Activated T-helper 1 cell treated with Interleukin-2 at 50 U/mL for 16 hours (primary cell): ENCODE measurements at places on chromosomes 1 and 21.

- no peak for DNase-seq
Measured at GRCh38 chr1:201091256-201091655, 21.0 kb downstream of the CACNA1S start.

DNA sequence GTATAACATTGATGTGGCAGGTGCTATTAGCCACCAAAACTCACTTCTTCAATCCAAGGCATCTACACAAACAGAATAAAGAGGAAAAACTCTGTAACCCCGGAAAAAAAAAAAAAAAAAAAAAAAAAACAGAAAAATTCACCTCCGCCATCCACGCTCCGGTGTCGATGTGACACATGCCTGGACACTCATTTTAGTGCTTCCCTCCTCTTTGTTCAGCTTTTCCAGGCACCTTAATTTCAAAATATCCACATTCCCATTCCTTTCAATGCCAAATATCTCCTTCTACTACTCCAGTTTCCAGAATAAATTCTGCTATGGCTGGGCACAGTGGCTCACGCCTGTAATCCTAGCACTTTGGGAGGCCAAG lies 5.8 kb upstream of the RERE start:
- DNase-seq, result no peak

- no peak for DNase-seq
Measured at GRCh38 chr1:17196496-17197185, 8.3 kb upstream of the PADI1 start.

GRCh38 chr1:24311741-24312140 lies 7.4 kb upstream of the GRHL3 start:
- no peak for DNase-seq

DNA sequence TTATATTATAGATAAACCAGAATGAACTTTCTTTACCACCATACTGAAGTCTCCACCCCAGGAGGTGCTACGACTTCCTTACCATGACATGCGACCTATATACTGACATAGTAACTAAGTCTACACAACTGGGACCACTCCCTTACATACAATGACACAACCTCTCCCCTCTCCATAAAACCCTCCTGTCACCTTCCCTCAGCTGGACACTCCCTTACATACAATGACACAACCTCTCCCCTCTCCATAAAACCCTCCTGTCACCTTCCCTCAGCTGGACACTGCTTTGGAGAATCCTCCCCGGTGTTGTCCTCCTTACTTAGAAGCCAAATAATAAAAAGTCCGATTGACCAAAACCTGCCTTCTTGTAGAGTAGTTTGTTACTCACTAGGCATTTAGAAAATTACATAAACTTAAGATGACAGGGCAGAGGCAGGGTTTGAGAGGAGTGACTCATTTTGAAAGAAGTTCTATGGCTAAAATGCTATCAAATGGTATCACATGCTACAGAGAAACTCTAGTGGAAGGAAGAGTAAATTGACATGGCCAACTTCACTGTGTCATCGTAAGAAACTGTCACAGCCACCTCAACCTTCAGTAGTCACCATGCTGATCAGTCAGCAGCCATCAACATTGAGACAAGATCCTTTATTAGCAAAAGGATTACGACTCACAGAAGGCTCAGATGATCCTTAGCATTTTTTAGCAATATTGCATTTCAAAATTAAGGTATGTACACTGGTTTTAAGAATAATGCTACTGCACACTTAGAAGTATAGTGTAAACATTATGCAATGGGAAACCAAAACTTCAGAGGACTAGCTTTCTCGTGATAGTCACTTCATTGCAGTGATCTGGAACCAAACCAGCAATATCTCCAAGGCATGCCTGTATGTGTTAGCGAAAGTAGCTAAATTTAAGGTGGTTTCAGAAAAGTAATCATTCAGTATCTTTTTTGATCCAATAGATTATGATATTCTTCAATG lies 56.4 kb downstream of the AHCTF1 start:
- DNase-seq, result no peak

- no peak for DNase-seq
Measured at GRCh38 chr1:76826072-76826845, 41.0 kb upstream of the ST6GALNAC5 start.

DNA sequence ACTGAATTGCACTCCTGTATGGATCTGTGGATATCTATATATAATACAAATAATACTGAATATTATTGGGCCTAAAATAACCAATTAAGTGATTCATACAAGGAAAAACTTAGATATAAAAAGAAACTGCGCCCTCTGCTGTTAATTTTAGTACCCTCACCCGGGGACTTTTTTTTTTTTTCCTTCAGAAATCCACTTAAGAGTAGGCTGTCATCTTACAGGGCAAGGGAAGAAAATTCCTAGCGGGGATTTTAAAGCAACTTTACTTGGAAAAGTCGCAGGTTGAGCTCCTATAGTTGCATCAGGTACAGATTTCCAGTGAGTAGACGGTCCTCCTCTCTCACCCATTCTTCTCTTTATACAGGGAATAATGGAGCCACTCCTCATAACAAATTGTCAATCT lies 1.3 kb downstream of the NTNG1 start:
- no peak for DNase-seq

DNA sequence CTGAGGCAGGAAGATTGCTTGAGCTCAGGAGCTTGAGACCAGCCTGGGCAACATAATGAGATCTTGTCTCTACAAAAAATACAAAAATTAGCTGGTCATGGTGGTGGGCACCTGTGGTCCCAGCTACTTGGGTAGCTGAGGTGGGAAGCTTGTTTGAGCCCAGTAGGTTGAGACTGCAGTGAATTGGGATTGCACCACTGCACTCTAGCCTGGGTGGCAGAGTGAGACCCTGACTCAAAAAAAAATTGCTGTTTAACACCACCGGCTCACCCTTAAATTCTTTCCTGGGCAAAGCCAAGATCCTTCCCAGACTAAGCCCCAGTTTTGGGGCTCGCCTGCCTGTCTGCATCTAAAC lies 6.6 kb upstream of the NSUN4 start:
- DNase-seq, result no peak

- no peak for DNase-seq
Measured at GRCh38 chr21:32951041-32951440, 74.7 kb upstream of the OLIG2 start.

DNA sequence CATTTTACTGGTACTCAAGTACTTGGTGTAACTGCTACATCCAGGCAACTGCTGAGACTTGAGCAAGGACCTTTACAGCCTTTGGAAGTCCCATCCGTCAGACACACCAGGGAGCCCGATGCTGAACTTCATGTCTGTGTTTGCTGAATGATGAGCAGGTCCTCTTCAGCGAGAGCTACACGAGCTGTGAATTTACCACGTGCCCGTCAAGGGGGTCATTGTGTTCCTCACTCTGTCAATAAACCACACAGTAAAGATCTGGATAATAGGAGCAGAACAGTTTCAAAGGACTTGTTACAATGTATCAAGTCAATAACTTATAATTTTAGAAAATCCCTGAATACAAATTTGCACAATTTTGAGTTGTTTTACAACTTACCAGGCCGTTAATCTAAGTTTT lies 427.2 kb downstream of the KIF26B start:
- no peak for DNase-seq

DNA sequence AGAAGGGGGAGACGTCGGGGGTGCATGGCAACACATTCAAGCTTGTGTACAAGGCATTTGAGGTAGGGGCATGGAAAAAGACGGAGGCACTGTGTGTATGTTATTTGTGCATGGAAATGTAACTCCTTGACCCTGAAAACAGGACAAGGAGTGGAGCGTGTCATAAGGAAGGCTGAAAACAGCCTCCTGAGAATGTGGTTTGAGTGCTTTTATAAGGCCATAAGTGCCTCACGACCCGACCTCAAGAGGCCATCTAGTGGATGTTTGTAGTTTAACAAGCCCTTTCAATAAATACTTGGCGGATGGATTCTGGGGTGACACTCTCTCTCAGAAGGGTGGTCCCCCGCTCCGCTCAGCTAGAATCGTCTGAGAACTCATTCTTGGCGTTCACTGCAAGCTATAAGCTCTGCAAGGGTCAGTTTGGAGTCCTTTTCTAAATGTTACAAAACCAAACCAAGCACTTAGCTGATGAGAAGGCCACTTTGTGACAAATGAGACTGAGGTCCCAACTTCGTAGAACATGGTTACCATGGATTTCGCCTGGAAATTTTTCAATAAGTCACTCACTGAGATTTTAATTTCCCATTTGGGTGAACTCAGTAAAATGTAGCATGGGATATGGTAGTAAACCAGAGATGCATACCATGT lies 38.8 kb upstream of the CLCA4 start:
- DNase-seq, result no peak

GRCh38 chr1:170714938-170715337 lies 51.0 kb downstream of the PRRX1 start:
- no peak for DNase-seq

DNA sequence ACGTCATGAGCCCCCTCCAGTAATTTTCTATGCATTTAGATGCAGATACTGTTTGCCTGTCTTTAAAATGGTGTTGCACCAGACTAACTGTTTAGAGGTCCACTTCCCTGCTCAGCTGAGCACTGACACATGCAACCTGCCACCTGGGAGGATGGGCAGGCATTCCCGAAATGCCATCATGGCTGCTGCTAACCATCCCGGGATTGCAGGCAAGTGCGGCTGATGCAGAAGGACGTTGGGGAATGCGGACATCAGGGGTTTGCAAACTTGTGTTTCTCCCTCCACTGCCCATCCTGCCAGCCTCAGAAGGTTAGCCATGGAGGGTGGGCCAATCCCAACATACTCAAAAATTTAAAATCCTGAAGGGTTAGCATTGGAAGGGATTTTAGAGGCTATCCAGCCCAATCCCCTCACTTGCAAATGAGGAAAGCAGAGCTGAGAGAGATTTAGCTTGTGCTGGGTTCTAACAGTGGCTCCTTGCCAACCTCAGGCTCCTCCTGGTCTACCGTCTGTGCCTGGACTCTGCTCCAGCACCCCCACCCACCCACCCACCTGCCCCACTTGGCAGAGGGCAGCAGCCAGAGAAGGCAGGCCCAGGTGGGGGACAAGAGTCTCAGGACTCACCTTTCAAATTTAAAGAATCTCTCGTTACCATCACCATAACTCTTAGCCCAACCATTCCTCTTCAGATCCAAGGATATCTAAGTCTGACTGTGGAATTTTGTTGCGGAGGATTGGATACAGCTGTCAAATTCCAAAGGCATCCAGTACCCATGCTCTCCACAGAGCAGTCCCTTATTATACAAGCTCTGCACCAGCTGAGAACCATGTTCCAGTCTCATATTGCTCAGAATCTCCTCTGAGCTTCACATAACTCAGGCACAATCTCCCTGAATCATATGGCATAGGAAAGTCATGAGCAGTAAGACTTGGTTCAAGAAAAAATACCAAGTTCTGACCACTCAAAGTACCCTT lies 34.2 kb downstream of the HIVEP3 start:
- no peak for DNase-seq

DNA sequence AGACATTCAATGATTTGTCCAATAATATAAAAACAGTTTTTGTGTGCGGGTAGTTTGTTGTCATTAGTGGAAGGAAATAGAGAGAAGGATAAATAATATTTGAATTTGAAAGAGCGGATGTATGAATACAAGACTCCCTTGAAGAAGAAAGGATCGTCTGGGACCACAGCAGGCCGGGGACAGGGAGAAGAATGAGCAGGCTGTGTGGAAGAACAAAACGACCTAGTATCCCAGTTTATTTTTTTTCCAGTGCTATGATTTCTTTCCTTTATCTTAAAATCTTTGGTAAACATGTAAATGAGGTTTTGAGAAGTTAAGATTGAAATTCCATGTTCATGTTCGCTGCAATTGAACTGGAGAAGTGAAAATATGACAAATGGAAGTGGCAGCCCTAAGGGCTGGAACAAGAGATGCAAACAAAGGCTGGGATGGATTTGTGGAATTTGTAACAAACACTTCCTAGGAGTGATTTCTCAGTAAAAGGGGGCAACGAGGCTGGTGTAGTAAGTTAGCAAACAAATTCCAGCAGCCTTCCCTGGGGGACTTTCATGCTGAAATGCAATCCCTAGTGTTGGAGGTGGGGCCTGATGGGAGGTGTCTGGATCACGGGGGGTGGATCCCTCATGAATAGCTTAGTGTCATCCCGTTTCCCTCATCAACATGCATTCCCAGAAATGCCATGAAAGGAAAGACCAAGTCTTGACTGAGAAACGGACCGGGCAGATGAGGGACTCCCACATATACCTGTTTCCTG lies 10.2 kb upstream of the IFI16 start:
- DNase-seq, result no peak

DNA sequence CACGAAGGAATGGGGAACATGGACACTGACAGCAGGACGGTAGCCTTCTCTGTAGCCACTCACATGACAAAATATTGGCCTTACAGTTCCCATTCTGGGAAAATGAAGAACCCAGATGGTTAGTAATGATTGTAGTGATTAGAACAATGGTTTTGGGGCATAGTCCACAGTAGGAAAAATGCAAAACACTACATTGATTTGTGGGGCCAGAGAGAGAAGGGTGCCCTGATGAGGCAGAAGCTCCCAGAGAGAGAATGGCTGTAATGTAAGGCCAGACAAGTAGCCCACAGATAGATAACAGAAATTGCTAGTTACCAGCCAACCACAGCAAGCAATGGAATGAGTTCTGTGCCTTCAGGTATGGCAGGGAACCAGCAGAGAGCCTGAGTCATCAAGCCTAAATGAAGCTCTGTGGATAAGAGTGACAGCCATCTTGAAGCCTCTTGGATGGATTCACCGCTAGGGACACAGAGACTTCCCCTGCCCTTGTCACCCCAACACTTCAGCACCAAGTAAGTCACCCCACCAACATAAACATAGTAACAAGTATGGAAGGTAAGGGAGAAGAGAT lies 206.1 kb downstream of the BACH1 start:
- DNase-seq, result no peak

DNA sequence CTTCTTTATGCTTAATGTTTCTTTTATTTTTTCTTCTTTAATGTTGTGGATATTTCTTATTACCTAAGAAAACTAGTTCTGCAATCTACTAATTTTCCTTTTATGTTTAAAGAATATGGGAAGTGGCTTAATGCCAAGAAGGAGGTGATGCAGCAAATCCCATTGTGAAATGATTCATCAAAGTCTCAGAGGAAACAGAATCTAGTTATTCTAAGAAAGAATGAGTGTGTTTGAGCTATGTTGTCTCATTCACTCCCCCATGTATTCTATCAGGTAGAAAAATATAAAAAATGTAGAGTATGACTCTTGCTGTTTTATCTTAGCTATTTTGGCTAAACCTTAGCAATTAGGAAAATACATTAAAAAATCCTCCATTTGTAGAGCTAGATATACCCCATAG lies 659.9 kb upstream of the RGS18 start:
- DNase-seq, result no peak

GRCh38 chr1:68479501-68479900 lies 17.4 kb downstream of the DEPDC1 start:
- DNase-seq, result no peak

GRCh38 chr1:147337040-147337630 lies 94.7 kb downstream of the CHD1L start:
- DNase-seq, result no peak

DNA sequence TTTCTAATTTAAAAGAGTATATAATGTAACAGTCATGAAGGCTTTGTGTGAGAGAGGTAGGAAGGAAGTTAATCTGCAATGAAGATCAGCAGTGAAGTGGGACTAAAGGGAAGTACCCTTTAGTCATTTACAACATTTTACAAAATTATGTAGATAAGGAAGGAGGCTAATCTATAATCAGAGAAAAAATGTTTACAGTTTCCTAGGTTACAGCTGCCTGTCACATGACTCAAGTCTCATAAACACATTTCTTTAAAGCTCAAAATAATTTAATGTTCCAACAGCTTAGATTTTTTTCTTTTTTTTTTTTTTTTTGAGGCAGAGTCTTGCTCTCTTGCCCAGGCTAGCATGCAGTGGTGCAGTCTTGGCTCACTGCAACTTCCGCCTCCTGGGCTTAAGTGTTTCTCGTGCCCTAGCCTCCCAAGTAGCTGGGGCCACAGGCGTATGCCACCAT lies 26.2 kb upstream of the CAP1 start:
- DNase-seq, result no peak

- no peak for DNase-seq
Measured at GRCh38 chr1:67175530-67176087, 9.4 kb downstream of the IL23R start.
